ENCODE measurements at places on chromosomes 13 and 19.

DNA sequence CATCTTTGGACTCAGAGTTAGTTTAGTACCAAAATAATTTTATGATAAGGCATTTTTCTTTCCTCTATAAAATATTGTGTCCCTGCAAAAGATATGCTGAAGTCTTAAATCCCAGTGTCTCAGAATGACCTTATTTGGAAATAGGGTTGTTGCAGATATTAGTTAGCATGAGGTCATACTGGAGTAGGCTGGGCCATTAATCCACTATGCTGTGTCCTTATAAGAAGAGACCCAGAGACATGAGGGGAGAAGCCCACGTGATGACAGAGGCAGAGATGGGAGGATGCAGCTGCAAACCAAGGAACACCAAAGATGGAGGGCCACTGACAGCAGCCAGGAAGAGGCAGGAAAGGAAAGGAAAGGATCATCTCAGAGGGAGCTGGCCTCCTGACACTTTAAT, 6.4 kb downstream of the POGLUT2 start:
- DNase-seq = no peak

DNA sequence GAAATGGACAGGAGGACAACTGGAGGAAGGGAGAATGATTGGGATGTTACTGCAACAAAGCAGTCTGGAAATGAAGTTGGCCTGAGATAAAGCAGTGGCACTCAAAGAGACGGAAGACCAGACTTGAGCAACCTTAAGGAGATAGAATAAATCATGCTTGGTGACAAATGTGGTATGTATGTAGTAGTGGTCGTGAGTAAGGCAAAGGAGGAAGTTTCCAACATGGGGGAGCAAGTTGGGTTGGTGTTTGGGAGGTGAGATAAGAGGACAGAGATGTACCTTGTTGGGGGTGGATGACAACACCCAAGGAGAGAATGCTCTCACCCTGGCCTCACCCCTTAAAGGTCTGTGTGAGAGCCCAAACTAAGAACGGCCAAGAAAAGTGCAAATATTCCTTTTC, 420.5 kb downstream of the DIAPH3 start:
- DNase-seq = no peak

DNA sequence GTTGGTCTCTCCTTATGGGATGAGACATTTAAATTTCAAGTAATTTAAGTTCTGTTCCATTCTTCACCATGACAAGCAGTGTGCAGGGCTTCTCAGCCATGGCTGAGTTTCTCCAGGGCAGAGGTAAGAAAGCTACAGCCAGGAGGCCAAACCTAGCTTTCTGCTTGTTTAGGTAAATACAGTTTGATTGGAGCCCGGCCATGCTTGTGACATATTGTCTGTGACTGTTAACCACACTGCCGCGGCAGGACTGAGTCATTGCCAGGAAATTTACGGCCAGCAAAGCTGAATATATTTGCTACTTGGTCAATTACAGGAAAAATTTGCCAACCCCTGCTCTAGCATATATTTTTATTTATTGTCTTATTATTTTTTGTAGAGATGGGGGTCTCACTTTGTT, 10.7 kb downstream of the NLRP8 start:
- DNase-seq = no peak

DNA sequence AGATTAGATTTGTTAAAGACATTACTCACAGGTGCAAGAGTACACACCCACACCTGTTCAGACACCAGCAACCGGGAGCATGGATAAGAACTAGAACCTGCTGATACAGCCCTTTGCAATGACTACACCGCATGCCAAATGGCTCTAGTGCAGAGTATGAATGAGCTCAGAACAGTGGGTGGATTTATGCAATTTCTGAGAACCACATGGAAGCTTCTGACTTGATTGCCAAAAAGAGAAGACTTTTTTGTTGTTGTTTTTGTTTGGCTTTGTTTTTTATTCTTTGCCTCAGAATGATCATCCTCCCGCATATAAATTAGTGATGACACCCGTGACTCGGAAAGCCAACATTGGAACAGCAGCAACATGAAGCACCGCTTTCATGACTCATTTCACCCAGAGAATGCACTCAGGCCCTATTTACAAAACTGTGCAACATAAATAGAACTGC, 77.4 kb upstream of the LRCH1 start:
- DNase-seq = no peak

GRCh38 chr19:34181111-34181864, 9.0 kb downstream of the LSM14A start:
- DNase-seq = no peak

DNA sequence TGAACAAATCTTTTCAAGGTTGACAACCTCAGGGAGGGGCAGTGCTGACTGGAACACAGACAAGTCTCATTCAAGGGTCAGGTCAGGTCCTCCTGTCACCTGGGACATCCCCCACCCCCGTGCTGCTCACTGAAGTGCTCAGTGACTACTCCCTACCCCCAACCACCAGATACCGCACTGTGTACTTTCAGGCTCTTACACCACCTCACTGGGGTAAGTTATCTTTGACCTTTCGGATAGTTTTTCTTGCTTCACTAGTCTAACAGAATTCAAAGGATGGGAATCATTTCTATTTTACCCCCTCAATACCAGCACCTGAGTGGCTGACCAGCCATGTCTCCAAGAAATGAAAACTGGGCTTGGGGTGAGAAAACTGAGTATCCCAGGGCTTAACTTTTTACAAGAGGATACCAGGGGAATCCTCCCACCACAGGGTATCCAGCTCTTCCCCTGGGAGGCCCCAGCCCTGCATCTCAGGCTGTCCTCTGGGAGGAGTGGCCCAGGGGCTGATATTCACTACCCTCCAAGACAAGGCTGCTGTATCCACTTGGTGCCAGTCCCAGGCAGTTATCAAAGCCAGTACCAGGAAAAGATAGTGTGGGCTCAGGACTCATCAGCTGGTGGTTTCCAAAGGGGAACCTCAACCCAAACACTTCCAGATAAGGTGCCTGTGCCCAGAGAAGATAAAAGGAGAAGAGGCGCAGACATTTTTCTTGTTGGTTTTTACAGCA, 2.1 kb downstream of the ZNF563 start:
- DNase-seq = no peak
